Urinary bladder (tissue), 4 donors: ENCODE measurements at places on chromosomes 1 and 21.

DNA sequence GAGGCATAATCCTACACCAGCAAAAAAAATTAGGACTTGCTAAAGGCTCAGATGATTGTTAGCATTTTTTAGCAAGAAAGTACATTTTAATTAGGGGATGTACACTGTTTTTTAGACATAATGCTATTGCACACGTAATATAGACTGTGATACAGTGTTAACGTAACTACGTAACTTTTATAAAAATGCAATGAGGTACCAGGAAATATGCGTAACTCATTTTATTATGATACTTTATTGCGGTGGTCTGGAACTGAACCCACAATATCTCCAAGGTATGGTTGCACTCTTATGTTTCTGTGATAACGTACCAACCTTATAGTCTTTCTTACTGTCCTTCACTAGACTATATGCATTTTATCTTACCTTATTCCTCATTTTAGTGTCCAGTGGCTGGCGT is 62.8 kb upstream of the B3GALT2 start:
- no peak for DNase-seq

GRCh38 chr1:244113532-244114320 is 62.6 kb downstream of the ZBTB18 start:
- no peak for DNase-seq

DNA sequence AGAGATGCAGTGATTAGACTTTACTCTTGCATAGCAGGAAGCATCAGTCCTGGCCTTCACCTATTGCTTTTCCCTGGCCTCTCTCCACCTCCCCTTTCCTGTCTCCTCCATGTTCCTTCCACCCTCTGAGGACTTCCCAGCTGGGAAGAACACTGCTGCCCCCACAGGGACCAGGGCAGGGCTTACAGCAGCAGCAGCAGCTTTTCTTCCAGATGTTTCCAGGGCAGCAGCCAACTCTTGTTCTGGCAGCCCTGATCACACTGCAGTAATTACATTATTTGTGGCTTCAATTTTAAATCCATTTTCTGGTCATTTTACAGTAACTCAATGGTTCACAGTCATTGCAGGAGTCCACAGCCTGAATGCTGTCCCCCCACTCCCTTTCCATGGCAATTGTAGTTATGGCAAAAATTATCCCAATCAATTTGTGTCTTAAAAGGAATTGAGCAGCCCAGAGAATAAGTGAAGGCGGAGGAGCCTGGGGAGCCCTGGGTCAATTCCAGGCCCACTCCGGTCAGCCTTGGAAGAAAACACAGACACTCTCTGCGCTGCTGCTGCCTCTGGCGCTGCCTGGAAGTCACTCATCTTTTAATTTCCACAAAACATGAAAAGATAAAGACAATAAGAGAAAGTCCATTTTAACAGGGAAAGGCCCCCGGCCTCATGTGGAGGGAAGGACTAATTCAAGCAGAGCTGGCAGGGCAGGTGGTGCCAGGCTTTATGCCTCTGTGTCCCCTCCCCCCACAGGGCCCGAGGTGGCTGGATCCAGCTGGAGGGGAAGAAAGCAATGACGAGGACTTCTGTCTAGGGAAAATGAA is 148.6 kb downstream of the GRIK3 start:
- DNase-seq: no peak

DNA sequence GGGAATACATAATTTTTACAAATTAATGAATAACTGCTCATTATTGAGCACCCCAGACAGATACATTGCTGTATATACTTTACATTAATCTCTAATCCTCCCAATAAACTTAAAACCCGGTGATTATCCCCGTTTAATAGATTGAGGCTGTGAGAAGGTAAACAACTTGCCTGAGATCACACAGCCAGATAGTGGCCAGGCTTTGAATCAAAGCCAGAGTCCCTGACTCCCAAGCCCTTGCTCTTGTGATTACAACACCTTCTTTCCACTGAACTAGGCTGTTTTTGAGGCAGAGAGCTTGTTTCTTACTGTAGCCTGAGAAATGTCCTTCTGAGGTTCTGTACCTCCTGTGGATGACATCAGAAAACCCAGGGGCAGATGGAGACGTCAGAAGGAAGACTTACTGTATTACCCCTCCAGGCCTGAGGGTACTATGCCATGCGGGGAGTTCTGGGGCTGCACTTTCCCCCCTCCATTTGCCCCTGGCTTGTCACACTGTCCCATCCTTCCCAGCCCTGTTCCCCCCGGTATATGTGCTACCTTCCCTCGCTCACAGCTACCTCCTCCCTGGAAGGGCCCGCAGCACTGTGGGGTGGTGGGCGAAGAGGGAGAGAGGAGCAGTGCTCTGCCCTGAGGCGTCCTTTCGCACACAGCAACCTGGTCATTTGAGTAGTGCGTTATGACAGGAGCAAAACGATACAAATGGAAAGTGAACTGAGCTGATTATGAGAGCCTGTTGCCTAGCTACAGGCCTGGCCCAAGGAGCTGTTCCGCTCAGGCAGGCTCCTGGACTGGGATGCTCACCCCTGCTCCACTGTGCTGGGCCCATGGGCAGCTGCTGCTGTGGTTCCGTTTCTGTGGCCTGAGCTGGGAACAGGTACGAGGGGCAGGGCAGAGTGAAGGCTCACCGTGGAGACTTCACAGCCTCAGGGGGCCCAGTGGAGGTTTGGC is 4.6 kb downstream of the KCNC4 start:
- no peak for DNase-seq

- DNase-seq: peak; percentile 70
Measured at GRCh38 chr1:51313961-51314777, 16.2 kb downstream of the TTC39A start.

DNA sequence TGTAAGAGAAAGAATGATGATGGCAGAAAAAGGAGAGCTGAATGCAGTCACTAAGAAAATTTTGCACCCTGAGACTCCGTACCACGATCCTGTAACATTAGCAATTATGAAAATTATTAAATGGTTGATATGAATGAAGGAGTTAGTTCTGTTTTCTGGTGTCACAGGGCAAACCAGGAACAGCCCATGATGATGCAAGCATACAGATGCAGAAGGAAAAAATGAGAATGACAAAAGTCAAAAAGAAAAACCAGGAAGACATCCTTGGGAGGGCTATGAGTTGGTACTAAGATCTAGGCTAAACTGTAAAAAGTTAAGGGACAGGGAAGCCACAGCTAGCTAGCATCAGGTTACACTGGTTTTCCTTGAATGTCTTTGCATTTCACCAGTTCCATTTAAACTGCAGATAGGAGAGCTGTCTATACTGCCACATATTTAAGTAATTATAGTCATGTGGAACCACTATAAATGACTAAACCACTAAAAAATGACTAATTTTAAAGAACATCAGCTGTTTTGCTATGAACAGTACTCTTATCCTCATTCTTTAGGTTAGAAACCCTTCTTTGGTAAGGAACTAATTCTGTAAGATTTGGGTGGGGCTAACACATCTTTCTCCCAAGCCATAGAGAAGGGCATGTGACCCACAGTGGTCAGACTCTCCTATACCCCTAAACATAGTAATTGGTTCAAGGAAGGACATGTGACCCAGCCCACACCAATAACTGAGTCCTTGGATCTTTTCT is 11.4 kb downstream of the DOCK7 start:
- no peak for DNase-seq

GRCh38 chr1:183622013-183622412 is 13.6 kb downstream of the ARPC5 start:
- no peak for DNase-seq

DNA sequence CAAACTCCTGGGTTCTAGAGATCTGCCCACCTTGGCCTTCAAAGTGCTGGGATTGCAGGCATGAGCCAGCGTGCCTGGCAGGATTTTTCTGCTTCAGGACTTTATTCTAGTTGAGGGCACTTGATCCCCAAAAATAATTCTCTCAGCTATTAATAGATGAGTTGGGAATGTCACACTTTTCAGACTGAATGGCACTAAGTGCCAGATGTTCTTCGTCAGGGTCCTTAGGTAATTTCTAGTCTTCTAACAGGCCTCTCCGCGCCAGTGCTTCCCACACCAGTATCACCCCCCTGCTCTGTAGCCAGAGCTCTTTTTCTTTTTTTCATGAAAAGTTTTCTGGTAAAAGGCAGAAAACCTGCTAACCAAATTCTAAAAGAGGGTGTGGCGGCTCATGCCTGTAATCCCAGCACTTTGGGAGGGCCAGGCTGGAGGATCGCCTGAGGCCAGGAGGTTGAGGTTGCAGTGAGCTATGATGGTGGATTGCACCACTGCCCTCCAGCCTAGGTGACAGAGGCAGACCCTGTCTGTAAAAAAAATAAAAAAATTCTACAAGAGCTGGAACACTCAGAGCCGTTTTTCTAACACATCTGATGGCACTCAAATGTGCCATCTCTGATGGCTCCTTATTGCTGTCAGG is 6.1 kb upstream of the SARS1 start:
- no peak for DNase-seq

- DNase-seq: no peak
Measured at GRCh38 chr1:199855580-199855979, 171.9 kb upstream of the NR5A2 start.

GRCh38 chr1:155320661-155321617 is at the start of gene RUSC1:
Gene RUSC1 (plus strand): TSS chr1:155320894. CDS start chr1:155321774, 880 bp downstream.
- DNase-seq: no peak

- DNase-seq: no peak
Measured at GRCh38 chr1:210726621-210727020, 397.9 kb downstream of the HHAT start.
